Thyroid gland (tissue), 4 donors: ENCODE measurements at places on chromosomes 12 and 14.

DNA sequence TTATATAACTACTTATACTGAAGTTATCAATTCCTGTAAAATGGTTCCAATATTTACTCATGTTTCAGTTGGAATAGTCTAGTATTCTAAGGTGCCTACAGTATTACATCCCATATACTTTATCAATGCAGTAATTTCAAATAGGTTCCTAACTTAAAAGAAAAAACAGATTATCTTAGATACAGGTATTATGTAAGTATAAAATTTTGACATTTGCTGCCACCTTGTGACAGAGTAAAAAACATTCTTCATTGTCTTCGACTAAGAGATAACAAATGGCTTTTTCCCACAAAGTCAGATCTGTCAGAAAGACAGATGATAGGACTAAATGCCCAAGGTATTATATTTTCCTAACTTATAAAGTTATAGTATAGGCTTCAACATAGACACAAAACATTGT lies 78.7 kb downstream of the TXNDC16 start:
- no peak for DNase-seq

DNA sequence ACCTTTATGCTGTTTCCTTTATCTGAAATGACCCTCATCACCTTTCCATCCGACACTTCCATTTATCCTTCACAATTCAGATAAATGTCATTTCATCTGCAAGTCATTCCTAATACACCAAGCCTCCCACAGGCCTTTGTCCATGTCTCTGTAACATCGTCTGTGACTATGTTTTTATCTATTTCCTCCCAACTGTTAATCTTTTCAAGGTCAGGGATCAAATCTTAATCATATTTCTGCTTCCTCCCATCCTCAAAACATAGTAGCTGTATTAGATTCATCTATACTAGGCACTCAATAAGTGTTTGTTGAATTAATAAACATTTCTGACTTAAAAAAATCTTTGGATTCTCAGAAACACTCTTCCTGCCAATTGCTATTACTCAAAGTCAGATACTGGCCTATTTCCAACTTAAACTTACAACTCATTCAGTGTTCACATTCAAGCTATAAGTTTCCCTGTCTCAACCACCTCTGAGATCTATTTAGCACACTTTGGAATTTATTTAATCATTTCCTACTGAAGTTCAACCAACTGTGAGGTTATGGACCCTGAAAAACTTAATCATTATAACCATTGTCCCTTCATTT lies 100.2 kb upstream of the ALX1 start:
- no peak for DNase-seq

DNA sequence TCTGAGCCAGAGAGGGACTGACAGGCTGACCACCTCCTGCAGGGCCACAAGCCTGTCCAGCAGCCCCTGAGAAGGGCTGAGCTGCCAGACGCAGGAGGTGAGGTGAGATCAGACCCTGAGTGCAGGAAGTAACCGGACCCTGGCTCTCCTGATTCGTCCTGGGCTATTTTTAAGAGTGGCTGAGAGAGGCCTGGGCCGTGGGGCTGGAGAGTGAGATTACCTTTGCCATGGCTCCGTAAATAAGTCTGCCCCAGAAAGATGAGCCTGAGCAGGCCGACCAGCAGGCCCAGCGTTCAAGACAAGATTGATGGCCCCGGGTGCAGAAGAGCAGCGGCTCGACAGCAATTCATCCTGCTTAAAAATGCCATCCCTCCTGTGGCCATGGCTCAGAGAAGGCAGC lies 54.2 kb downstream of the SPTB start:
- no peak for DNase-seq

DNA sequence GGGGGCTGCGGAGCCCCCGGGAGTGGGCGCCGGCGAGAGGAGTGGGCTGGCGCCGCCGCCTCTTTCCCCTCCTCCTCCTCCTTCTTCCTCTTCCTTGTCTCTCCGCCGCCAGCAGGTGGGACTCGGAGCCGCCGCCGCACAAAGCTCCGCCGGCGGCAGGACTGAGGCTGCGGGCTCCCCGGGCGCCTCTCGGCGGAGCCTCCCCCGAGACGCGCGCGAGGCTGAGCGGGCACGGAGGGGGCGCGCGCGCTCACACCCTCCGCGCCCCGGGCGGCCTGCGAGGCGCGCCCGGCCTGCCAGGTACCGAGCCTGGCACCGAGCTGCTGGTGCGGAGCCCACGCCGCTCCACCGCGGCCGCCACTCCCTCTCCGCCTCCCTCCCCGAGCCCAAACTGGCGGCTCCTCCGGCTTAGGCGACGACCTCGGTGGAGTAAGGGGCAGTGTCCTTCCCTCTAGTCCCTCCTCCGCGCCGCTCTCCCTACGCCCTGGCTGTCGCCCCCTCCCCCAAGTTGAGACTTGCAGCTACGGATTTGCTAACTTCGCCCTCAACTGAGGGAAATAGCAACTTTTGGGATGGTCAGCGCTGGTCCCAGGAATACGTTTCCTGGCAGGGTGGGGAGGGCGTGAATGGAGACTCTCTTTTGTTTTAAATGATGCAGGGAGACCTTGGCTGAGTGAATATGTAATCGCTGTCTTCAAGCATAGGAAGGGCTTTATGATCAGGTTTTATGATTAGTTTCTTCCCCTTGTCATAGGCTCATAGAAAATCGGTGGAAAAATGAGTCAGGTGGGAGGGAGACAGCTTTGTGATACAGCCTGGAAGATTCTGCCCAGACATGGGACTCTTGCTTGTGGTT lies 199.5 kb upstream of the CAND1 start:
- DNase-seq, result peak; percentile 64

DNA sequence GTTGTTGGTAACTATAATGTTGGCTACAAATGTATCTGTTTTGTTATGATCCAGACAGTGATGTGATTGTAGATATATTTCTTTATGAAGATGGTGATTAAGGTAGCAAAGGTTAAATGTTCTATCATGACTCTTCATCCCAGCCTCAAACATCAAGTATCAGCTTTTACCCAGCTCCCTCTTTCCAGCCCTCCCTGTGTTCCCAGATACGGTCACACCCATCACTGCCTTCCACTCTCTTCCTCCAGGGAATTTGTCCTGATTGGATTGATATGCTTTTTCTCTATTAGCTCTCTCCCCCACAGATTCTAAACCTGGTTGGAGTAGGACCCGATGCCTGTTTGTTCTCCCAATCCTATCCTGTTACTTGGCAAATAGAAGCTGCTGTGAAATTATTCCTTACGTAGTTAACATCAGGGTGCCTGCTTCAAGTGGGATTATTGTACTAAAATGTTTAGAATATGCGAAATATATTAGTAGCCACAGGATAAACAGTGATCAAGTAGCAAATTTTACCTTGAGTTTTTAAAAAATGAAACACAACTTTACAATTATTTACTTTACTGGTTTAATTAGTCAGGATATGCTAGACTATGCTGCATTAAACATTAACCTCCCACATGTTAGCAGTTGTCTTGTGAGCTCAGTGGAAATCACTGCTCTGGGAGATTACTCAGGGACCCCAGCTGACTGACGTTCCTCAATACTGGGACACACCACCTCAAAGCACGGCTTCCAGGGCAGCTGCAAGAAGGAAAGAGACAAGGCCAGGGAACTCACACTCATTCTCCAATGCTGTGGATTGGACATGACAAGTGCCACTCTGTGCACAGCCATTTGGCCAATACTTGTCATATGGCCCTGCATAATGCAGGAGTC lies 165.3 kb downstream of the ALX1 start:
- no peak for DNase-seq

- no peak for DNase-seq
Measured at GRCh38 chr12:115240251-115240650, 556.3 kb upstream of the TBX3 start.

- DNase-seq, result no peak
Measured at GRCh38 chr12:94678849-94679248, 28.5 kb upstream of the TMCC3 start.

GRCh38 chr12:89697296-89697695 lies 11.3 kb downstream of the ATP2B1 start:
- DNase-seq, result no peak

GRCh38 chr12:90938451-90938850 lies 16.5 kb downstream of the CCER1 start:
- no peak for DNase-seq

DNA sequence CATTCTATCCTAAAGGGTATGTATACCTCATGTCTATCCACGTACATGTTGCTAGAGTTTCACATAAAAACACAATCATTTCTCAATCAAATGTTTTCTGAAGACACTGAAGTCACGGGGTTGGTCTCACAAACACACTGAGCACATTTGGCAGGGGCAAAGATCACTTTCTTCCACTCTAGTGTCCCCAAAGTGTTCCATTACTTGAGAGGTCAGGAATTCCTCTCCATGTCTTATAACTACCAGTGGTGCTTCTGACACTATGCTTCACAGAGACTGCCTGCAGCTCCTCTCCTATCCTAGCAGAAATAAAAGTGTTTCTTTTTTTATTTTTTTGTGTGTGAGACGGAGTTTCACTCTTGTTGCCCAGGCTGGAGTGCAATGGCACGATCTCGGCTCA lies 19.1 kb downstream of the ZFYVE1 start:
- DNase-seq, result peak; percentile 73

- DNase-seq, result no peak
Measured at GRCh38 chr12:118402251-118402650, 25.9 kb downstream of the SUDS3 start.

GRCh38 chr12:14654416-14654815 lies 42.0 kb downstream of the GUCY2C start:
- DNase-seq, result no peak

GRCh38 chr14:91005716-91006115 lies 54.7 kb downstream of the RPS6KA5 start:
- no peak for DNase-seq

- DNase-seq, result no peak
Measured at GRCh38 chr14:66046035-66046434, 440.1 kb upstream of the CCDC196 start.

- DNase-seq, result no peak
Measured at GRCh38 chr12:91327889-91328288, 145.3 kb upstream of the DCN start.

DNA sequence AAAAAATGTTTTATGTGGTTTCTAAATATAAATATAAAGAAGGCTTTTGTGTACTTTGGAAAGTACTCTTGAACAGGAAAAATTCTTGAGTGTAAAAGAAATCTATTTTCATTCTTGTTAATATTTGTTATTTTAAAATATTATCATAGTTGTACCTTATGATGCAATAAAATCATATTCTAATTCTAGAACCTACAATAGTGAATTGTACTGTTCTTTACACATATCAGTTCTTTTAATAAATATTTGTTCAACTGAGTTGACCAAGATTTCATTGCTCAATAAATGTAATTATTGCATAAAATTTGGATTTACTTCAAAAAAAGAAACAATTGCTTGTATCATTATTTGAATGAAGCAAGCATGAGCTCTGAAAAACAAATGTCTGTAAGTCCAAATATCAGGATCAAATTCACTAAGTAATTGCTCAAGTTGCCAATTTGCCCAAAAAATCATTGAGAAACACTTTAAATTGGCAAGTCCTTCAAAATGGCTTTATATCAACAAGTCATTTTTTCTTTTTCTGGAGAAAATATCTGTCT lies 191.6 kb upstream of the SLC16A7 start:
- no peak for DNase-seq

GRCh38 chr12:132386926-132387497 lies 57.6 kb upstream of the GALNT9 start:
- DNase-seq, result no peak

DNA sequence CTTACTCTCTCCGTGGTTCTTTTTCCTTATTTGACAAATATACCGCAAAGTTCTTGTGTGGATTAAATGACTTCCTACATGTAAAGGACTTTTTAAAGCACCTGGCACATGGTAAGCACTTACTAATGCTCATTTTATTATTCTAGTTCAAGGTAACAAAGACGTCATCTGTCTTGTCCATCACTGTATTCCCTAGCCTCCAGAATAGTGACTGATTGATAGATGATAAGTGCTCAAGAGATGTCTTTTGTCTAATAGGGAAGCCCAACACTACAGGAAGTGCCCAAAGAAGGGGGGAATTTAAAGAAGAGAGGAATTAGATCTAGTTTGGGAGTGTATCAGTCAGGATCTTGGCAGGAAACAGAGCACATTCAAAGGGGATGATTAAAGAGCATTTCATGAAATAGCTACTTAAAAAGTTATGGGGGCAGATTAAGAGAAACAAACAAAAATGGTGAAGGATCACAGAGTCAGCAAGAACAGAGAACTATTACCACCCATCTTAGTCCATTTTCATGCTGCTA lies 151.9 kb downstream of the GXYLT1 start:
- DNase-seq, result no peak

- DNase-seq, result no peak
Measured at GRCh38 chr14:89185919-89186855, 230.8 kb downstream of the FOXN3 start.

GRCh38 chr12:5748027-5748426 lies 197.0 kb downstream of the ANO2 start:
- no peak for DNase-seq
